CD4-positive, alpha-beta T cell treated with Interleukin-4 for 4 hours (primary cell): ENCODE measurements at places on chromosomes 2 and 18.

DNA sequence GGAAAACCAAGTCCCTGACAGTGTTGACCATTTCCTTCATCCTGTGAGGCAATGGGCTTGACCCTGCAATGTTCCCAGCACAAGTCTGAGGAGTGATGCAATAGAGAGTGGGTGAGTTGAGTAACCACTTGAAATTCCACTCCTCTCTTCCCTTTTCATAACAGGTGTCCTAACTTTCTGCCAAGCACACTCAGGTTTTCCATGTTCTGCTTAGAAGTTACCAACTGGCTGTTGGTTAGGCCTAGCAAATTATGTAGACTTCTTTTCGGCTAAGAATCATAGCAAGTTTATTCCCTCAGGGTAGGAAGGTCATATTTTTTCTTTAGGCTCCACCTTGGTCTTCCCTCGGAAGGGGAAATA, 11.5 kb downstream of the GNLY start:
- DNase-seq = no peak

DNA sequence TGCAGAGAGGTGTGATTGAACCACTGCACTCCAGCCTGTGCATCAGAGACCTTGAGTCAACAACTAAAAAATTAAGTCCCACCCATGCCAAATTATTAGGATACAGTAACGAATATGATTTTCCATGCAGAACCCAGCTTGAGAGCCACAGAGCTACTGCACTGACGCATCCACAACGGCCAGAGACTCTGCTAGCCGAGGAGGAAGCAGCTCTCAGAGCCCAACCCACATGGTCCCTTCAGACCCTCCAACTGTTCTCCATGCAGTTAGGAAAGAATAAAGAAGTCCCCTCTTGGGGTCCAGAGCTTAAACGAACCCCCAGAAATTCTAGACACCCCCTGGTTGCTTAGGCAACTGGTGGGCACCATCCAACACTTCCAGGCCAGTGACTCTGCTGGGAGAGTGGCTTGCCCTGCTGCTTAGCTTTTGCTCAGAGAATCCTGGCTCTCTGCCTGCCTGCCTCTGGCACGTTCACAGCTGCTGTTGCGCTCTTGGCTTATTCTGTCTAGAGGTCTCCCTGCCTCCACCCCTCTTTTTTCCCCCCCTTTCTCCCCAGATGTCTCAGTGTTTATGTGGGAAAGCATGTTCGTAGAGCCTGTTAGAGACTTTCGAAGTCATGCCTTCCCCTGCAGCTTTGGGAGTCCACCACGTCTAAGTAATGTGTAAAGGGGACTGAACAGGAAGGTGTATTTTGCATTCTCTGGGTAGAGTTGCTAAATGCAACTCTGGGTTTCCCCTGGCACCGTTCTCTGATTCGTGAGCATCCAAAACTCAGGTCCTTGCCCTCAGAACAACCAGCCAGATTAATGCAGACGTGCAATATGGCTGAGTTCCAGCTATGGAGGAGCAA, 26.0 kb upstream of the SP3 start:
- no peak for DNase-seq

DNA sequence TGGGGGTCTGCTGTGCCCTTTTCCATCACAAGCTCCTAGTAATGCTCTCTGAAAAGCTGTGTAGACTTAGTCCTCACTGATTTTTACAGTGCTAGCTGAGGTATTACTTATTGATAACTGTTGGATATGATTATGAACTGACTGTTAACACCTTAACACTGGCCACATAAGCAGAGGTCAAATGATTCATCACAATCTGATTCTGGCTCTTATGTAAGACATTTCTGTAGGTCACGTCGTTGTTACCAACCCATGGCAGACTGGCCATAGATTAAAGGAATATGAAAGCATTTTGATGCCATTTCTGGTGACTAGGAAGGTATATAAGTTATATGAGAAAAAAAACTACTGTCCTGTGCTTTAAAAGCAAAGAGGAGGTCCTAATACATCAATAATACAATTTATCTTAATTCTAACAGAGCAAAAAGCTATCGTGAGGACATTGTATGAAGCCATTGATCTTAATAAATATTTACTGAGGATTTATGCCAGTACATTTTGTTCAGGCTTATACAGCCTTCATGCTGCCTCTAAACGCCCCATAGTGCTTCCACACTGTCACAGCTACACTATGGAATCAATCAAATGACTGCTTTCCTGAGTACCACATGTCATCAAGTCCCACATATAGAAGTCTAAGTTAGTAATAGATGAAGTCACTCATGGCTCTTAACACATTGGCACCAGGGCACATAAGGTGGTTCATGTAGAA, 6.9 kb upstream of the RND3 start:
- DNase-seq = no peak

- no peak for DNase-seq
These were observed 1066.1 kb upstream of the FANCL start for GRCh38 chr2:59307196-59307595.

DNA sequence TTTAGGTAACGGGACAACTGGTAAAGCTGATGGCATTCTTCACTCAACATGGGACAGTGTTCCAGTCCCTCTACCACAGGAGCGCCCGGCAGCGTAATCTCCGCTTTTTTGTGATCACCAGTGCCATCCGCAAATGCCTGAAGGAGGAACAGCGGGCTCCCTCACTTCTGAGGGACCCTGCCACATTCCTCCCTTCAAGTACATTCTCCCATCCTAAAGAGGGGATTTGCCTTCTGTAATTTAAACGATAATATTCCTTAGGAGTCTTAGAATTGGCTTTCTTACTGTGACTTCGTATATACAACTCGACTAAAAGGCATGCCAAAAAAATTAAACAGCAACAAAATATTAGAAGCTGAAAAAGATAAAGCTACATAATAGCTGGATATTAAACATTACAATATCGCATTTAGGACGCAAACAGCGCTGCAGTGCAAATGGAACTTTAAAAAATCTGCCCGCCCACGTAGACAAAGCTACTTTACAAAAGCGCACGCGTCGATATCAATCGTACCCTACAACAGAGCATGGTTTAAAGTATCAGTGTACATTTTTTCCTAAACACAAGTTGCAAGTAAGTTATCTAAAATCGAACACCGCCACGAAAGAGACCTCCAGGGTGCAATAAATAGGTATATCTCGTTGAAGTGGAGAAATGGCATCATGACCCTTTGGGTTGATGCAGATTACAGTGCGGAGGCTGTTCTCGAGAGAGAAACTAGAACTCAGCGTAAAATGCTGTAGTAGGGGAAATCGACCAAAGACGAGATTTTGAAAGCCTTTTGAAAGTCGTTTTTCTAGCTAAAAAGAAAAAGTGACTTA, 2.3 kb upstream of the VSNL1 start:
- DNase-seq = no peak

DNA sequence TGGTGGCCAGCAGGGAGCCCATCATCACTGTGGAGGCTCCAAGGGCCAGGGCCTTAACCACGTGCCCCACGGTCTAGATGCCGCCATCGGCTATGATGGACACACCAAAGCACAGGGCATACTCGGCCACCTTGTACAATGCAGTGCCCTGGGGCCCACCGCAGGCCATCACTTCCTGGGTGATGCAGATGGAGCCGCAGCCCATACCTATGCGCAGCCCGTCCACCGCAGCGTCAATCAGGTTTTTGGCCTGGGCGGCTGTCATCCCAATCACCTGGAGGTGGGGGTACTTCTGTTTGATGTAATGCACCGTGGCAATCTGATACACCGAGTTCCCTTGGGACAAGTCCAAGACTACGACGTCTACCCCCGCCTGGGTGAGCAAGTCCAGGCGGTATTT, 153.3 kb upstream of the ZSWIM2 start:
- DNase-seq = no peak

DNA sequence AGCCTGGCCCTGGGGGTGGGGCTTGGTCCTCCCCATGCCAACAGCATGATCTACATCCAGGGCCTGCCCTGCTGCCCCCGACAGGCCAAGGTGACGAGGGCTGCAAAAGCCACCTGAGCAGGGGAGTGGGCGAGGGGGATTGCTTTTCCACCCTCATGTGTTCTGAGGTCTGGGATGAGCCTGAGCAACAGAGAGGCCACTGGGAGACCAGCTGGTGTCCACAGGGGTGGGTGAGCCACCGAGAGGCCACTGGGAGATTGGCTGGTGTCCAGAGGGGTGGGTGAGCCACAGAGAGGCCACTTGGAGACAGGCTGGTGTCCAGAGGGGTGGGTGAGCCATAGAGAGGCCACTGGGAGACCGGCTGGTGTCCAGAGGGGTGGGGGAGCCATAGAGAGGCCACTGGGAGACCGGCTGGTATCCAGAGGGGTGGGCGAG, 147.4 kb upstream of the GPC1 start:
- DNase-seq = no peak

DNA sequence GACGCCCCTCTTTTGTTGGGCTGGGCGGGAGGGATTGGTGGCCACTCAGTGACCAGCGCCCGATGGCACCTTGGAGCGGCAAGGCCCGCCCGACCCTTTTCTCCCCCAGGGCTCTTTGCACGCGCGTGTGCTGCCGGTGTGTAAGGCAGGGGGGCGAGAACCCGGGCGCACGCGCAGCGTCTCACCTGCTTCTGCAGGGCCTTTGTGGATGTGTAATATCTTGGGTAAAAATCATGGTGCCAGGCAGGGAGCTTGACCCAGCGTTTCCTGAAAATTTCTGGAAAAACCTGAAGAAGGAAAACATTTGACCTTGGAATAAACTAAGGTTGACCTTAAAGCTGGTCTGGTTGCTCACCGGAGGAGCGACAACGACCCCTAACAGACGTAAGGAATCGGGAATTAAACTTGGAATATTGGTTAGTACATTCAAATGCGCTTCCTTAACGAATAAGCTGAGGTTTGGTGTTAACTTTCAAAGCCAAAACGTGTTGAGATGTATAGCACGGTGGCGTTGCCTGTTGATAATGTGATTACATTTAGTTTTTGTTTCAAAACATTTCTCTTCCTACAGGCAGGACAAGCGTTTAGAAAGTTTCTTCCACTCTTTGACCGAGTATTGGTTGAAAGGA, 438 bp downstream of the HSPE1 start:
- peak; percentile 42 for DNase-seq

- no peak for DNase-seq
These were observed 71.2 kb downstream of the SPATS2L start for GRCh38 chr2:200377355-200378336.

- DNase-seq = peak; percentile 6
These were observed 573 bp downstream of the PAIP2B start for GRCh38 chr2:71226096-71226964.

DNA sequence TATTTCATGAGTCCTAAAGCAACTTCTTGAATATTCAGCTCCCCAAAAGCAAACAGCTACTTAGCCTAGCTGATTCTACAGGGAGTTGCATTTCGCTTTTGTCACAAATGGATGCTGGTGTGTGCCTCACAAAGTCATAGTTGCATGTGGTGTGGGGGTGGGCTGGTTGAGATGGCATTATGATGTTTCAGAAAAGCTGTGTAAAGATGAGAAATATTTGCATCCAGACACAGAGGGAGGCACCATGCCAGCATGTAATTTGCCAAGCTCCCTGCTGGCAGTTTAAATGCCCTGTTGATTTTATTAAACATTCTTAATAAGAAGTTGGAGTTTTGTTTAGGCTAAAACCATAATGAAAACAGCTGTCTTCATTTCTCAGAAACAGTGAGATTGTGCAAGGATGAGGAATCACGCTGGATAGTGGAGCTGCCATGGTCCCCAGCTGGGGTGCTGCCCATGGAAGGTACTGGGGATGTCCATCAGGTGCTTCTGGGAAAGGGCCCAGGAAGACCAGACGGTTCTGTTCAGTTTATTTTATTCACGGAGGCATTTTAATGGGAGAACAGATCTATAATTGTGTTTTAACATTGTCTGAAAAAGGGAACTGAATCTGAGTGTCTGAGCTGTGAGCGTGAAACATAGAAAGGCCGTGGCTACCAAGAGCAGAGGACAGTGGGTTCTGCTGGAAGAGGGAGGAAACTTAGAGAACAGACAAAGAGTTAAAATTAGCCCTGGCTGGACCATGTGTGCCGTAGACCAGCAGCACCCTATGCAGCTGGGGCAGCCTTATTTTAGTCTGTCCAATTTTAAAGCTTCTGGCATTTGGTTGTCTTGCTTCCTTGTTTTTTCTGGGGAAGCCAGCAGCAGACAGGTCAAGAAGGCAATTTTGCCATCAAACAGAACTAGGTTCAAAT, 177.1 kb downstream of the FAM210A start:
- no peak for DNase-seq

- DNase-seq = no peak
These were observed 48.2 kb upstream of the OTOF start for GRCh38 chr2:26526105-26526504.

- no peak for DNase-seq
These were observed 348.8 kb downstream of the METTL4 start for GRCh38 chr18:2222270-2223185.

DNA sequence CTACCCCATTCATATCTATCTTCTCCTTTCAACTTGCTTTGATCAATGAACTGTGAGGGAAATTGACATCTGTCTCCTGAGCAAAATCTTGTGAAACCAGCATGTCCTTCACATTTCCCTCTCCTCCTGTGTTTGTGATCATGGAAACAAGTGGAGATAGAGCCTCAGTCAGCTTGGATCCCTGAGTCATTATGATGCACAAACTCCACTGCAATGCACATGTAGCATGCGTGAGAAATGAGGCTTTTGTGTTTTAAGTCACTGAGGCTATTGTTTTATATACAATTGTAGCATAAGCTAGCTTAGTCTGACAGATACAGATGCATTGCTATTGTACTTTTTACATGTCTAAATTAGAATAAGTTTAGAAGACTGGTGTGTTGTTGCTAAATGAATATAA, 85.2 kb upstream of the HNMT start:
- DNase-seq = no peak

GRCh38 chr2:151403914-151404313, 5.8 kb upstream of the RIF1 start:
- no peak for DNase-seq

DNA sequence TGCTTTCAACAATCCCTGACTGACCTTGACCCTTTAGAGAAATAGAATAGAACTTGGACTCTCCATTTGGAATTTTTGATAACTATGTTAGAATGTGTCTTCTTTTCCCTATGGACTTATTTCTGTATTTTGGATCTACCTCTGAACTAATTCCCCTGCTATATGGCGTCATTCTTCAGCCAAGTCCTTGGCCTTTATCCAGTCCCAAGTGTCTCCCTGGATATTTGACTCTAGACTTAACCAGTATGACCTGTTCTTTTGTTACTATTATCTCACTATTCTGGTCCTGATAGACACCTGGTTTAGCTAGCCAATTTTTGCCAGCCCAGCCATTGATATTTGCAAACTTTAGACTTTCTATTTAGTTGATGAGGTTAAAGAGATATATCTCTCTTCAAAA, 186.8 kb downstream of the KCNS3 start:
- DNase-seq = no peak

DNA sequence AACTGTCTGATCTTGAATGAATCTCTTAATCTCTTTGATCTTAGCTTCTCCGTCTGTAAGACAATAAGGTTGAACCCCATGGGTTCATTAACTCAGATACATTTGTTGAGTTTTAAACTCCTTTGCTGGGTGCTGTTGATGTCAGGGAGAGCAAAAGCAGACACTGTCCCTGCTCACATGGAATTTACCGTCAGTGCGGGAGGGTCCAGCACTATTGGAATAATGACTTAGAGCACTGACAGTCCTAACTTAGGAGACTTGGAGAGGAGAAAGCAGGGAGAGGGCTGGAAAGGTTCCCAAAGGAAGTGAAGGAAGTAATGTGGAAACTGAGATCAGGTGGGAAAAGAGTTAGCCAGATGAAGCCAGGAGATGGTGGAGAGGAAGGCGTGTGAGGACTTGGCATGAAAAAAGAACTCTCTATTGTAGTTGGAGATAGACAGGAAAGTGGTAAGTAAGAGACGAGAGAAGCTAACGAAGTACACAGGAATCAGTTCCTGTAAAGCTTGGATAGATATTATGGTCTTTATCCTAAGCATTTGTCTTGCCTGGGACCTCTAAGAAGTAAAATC, 141.4 kb upstream of the SERTAD2 start:
- DNase-seq = no peak
